ENCODE measurements at places on chromosomes 2 and 18.

GRCh38 chr2:86211033-86211795, 12.0 kb downstream of the MRPL35 start:
- peaks cover 73% of the 10 kb centered on the region for H3K36me3 ChIP-seq
- peak overlapping the region; percentile 19 for H3K27ac ChIP-seq
- H3K4me1 ChIP-seq, result peaks cover 17% of the 10 kb centered on the region
- H3K4me3 ChIP-seq, result no peak overlapping the region

DNA sequence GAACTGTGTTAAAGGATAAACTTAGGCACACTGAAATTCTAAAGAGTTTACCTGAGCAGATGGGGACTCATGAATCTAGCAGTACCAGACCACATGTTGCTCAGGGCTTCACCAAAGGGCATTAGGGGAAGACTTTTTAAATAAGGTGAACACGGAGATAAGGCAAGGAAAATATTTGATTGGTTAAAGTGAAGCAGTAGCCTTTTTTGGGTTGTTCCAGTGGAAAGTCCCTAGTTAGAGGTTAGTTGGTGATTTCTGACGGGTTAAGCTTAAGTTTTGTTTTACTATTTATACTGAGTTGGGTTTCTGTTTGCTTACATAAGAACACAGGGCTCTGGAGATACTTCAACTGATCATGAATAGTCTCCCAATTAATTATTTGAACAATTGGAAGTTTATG, 722.5 kb downstream of the SOCS6 start:
- DNase-seq, result no peak
- no peaks in the 10 kb centered on the region for H3K4me1 ChIP-seq
- no peak overlapping the region for H3K4me3 ChIP-seq
- H3K36me3 ChIP-seq, result no peaks in the 10 kb centered on the region
- H3K27me3 ChIP-seq, result no peaks in the 10 kb centered on the region
- no peak overlapping the region for H3K27ac ChIP-seq

DNA sequence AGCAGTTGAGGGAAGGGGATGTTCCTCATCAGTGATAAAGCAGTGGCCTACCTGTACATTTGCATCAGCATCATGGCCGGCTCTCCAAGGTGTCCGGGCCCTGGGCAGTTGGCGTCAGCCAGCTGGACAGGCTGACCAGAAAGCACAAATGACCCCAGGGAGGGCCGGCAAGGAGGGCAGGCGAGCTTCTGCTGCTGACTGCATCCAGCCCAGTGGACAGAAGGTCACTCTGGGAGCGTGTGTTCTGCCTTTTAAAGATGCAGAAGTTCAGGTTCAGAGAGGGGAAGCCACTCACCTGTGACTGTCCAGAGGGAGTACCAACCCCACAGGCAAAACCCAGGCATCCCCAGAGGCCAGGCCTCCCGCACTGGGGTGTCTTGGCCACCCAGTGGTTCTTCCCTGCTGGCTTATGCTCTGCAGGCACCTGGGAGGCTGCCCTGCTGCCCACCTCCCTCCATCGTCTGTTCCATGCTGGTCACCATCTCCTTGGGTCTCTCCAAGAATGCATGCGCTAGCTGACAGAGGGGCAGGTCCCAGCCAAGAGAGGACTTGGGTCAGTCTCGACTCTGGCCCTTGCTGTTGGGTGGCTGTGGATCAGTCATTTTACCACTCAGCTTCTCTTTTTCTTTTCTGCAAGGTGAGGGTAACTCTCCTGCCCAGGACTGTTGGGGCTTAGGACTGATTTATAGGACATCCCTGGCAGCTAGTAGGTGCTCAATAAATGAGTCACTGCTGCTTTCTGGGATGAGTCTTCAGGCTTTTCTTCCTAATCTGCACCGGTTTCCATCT, 89.9 kb downstream of the INHBB start:
- H3K27ac ChIP-seq, result no peak overlapping the region
- H3K4me3 ChIP-seq, result no peak overlapping the region
- no peaks in the 10 kb centered on the region for H3K36me3 ChIP-seq
- H3K27me3 ChIP-seq, result peaks cover 21% of the 10 kb centered on the region

- no peak overlapping the region for H3K4me3 ChIP-seq
- DNase-seq, result no peak
- H3K27ac ChIP-seq, result no peak overlapping the region
Measured at GRCh38 chr18:23186781-23187180, 51.5 kb downstream of the CABLES1 start.

GRCh38 chr2:195651046-195651445, 6.0 kb upstream of the SLC39A10 start:
- no peak for DNase-seq
- H3K36me3 ChIP-seq, result no peaks in the 10 kb centered on the region
- H3K27me3 ChIP-seq, result no peaks in the 10 kb centered on the region
- H3K4me3 ChIP-seq, result peak overlapping the region; percentile 76
- H3K27ac ChIP-seq, result peak overlapping the region; percentile 99

- H3K27ac ChIP-seq, result peak overlapping the region; percentile 89
- H3K36me3 ChIP-seq, result peaks cover 32% of the 10 kb centered on the region
- no peak for DNase-seq
- peaks cover 75% of the 10 kb centered on the region for H3K4me1 ChIP-seq
- no peaks in the 10 kb centered on the region for H3K27me3 ChIP-seq
Measured at GRCh38 chr2:106160786-106161261, 33.3 kb downstream of the UXS1 start.

GRCh38 chr18:76380127-76380729, 114.8 kb downstream of the ZNF516 start:
- peaks cover 7% of the 10 kb centered on the region for H3K4me1 ChIP-seq
- no peak for DNase-seq
- H3K36me3 ChIP-seq, result peaks cover 18% of the 10 kb centered on the region
- no peak overlapping the region for H3K4me3 ChIP-seq
- H3K27me3 ChIP-seq, result no peaks in the 10 kb centered on the region
- H3K27ac ChIP-seq, result no peak overlapping the region

DNA sequence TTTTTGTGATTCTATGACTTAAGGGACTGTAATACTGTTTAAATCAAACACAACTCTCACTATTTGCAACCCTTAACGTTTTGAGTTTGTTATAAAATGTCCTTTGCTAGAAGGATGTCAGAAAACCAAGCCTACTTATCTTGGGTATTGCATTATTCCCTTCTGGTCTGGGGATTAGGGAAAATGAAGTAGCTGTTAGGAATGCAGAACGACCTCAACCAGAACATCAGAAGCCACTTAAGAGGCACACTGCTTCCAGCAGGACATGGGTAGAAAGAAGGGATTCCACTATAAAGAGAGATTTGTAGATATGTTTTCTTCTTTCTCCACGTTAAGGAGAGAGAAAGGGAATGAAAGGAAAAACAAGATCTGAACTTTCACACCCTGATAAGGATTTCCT, 101.2 kb downstream of the SETBP1 start:
- no peak overlapping the region for H3K4me3 ChIP-seq
- H3K36me3 ChIP-seq, result peaks cover 2% of the 10 kb centered on the region
- H3K4me1 ChIP-seq, result peaks cover 89% of the 10 kb centered on the region
- no peak for DNase-seq
- H3K27ac ChIP-seq, result peak overlapping the region; percentile 16

- H3K27me3 ChIP-seq, result peaks cover 23% of the 10 kb centered on the region
- H3K4me3 ChIP-seq, result no peak overlapping the region
- H3K36me3 ChIP-seq, result no peaks in the 10 kb centered on the region
- no peaks in the 10 kb centered on the region for H3K4me1 ChIP-seq
Measured at GRCh38 chr18:37274309-37275236, 291.0 kb downstream of the CELF4 start.

DNA sequence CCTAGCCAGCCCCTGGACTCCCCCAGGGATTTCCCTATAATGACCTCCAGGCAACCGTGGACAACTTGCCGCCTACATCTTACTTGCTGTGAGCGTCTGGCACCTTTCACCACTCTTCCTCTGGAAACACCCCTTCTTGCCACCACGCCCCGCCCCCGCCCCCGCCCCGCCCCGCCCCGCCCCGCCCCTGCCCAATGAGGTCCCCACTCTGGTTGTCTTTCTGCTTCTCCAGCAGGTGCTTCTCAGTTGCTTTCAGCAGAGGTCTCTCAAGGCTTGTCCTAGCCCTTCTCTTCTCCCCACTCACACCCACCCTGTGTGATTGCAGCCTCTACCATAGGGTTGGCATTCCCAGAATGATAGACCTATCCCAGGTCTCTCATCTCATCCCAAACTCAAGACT, 214.5 kb downstream of the EN1 start:
- H3K36me3 ChIP-seq, result no peaks in the 10 kb centered on the region
- H3K27ac ChIP-seq, result no peak overlapping the region
- H3K27me3 ChIP-seq, result peaks cover 1% of the 10 kb centered on the region
- no peak for DNase-seq
- H3K4me3 ChIP-seq, result no peak overlapping the region
- no peaks in the 10 kb centered on the region for H3K4me1 ChIP-seq

DNA sequence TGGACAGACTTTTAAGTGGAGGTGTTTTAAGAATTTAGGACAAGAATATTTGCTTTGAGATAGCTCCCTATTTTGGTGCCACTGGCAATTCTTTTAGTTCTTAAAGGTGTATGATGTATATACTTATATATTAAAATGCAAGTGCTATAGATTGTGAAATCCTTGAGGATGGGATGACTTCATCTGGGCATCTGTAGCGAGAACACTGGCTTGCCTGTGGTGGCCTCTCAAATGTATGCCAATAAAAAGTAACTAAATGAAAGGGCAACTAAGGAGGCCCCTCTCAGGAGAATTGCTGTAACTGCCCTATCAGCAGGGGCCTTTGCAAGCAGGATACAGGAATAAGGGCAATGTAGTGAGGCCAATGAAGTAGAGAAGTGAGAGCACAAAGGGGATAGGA, 2.6 kb upstream of the THUMPD2 start:
- H3K4me3 ChIP-seq, result no peak overlapping the region
- no peak for DNase-seq
- H3K36me3 ChIP-seq, result peaks cover 4% of the 10 kb centered on the region
- H3K27me3 ChIP-seq, result no peaks in the 10 kb centered on the region
